Stimulated activated CD8-positive, alpha-beta memory T cell treated with anti-CD3 and anti-CD28 coated beads, Interleukin-15, amount 100 ng/mL, for 24 hours (primary cell): ENCODE measurements at places on chromosomes 4 and X.

DNA sequence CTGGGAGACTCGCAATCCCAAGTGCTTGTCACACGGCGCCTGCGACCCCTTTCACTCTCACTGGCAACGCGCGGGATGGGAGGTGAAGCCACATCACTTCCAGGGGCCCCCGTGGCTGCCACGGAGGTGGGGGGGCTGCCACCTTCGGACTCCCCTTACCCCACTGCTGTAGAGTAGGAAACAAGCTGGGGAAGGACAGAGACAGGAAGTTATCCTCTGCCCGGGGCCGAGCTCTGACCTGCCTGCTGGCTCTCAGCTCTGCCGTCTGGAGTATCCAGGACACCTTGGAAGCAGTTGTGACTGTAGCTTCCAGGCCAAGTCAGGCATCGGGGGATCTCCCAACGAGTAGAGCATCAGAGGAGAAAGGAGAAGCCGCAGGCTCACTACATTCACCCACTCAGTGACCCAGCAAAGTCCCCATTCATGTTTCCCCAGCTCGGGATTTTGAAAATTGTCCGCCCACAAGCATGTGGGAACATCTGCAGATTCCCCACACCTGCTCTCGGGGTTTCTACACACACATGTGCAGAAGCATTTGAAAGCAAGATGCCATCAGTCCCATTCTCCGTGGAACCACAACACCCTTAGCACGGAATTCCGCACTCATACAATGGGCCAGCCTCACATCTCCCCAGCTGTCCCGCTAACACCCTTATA lies 10.8 kb downstream of the PDZD4 start:
- DNase-seq = no peak

DNA sequence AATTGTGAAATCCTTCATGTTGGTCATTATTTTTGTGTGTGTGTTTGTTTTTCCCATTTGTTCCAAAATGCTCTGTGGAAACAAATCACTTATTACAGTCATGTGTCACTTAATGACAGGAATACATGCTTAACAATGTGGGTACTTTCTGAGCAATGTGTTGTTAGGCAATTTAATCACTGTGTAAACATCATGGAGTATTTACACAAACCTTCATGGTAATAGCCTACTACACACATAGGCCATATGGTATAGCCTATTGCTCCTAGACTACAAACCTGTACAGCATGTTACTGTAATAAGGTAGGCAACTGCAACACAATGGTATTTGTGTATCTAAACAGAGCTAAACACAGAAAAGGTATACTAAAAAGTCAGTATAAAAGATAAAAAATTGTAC lies 388.9 kb upstream of the PPP1R2C start:
- no peak for DNase-seq

DNA sequence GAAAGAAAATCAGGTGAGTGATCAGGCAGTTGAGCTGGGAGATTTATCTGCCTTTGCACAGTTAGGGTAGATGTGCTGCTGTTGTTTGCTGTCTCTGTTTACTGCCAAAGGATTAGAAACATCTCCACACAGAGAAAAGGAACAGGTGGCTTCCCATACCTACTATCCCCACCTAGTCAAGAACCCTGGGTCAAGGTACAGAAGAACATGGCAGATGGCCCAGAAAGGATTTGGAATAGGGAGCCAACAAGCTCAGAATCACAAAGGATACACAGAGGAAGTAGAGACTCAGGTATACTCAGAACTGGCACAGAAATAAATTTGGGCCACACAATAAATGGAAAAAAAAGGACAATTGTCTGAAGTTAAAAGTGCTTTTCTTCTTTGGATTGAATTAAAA lies 64.3 kb downstream of the TIGD2 start:
- no peak for DNase-seq

DNA sequence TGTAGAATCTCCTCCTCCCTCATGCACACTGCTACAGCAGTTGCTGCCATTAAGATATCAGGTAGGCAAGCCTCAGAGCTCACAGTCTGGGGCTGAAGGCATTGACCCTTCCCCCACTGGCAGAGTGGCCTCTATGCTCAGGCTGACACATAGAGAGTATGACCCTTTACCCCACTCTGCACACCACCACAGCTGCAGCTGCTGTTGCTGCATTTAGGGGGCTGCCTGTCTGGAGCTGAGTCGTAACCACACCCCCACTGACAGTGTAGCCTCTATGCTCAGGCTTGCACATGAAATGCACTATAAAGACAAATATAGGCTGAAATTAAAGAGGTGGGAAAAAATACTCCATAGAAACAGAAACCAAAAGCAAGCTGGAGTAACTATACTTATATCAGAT lies 289.3 kb upstream of the PABPC4L start:
- DNase-seq = no peak

DNA sequence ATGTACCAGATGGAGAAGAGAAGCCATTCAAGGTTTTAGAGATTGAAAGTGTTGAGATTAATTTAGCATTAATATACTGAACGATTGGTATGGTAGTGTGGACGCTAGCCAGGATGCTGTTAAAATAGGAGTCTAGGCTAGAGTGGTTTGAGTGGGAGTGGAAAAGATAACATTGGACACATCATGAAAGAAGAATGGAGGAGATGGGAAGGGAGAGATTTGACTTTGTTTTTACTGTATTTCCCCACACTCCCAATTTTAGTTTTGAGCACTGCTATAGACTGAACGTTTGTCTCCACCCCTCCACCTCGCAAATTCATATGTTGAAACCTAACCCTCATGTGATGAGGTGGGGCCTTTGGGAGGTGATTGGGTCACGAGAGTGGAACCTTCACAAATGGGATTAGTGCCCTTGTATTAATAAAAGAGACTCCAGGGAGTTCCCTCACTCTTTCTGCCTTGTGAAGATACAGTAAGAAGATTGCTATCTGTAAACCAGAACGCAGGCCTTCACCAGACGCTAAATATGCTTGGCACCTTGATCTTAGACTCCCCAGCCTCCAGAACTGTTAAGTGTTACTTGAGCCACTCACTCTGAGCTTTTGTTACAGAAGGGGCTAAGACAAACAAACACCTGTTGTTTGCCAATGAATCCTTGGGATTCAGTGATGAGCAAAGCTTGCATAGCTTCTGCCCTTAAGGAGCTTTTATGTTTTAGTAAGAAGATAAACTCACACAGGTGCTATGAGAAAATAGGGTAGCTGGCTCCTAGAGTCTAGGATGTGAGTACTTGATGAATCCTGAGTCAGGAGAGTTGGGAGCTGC lies 25.8 kb downstream of the USP9X start:
- DNase-seq = no peak

- no peak for DNase-seq
These were observed 200.4 kb downstream of the MAB21L2 start for GRCh38 chr4:150782311-150782710.

DNA sequence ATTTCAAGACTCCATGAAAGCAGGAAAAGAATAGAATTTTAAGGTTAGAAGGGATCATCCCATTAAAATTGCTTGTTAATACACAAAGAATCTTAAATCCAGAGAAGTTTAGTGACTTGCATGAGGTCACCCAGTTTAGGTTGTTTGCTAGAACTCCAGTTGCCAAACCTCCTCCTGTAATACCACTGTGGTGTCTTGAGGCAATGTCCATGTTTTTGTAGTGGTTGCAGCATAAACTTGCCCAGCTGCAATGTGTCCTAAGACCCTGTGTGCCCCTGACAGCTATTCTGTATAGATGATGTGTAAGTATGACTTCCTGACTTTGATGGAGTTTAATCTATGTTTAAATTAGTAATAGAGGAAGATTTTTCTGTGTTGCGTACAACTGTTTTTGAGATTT lies 6.3 kb downstream of the SFRP2 start:
- DNase-seq = no peak

GRCh38 chrX:7147413-7147977 lies at the start of gene STS:
Gene STS, plus strand, starts transcription at chrX:7147712. Its CDS starts 105,488 bp downstream, at chrX:7253200.
- peak; percentile 7 for DNase-seq

GRCh38 chr4:158871335-158871724 lies 102.5 kb downstream of the FNIP2 start:
- no peak for DNase-seq

DNA sequence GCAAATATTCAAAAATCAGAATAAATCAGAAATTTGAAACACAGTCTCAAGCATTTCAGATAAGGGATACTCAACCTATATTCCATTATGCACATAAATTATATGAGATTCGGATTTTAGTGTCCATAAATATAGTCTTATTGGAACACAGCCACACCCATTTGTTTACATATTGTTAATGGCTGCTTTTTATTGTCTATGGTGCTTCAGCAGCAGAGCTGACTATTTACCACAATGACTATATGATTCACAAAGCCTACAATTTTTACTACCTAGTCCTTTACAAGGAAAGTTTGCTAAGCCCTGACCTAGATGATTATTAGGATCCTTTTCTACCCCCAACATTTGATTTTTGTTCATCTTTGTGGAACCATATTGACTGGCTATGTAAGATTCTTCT lies 63.9 kb downstream of the IL1RAPL1 start:
- no peak for DNase-seq

- DNase-seq = no peak
These were observed 648.7 kb upstream of the DIPK2B start for GRCh38 chrX:45849261-45849862.

GRCh38 chr4:80092088-80092487 lies 19.1 kb upstream of the ANTXR2 start:
- no peak for DNase-seq

GRCh38 chr4:2793586-2794485 lies 951 bp downstream of the SH3BP2 start:
- no peak for DNase-seq

GRCh38 chr4:158624889-158625478 lies 46.7 kb downstream of the C4orf46 start:
- DNase-seq = no peak

GRCh38 chr4:4402966-4403365 lies 16.1 kb downstream of the NSG1 start:
- DNase-seq = no peak

DNA sequence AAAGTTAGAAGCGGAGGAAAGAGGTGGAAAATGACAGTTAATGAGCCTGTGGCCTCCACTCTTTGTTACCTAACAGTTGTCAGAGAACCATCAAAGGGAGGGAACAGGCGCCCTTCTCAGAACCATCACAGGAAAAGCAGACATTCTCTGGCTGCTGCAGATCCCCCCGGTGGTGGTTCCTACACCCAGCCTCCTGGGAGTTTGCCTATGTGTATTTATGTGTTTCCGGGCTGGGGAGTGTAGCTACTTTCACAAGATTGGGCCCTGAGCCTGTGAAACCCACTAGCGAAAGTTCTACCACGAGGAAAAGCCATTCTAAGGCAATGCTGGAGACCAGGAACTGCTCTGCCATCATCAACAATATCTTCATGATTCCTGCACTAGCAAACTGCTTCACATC lies 52.7 kb upstream of the BCOR start:
- no peak for DNase-seq

DNA sequence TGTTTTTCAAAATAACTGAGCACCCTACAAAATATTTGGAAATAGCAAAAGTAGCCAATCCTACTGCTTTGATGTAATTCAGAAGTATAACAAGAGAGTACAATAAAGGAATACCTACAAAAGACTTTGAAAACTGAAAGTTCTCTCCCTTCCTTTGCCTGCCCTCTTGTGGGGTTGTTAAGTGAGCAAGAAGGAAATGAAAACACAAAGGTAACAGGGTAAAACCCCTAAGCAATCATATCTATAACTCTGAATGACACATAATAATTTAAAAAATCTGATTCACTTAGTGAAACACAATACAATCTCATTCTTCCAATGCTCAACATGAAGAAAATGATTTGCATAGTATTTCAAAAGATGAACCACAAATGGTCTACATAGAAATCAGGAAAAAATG lies 98.2 kb downstream of the FRYL start:
- no peak for DNase-seq

- no peak for DNase-seq
These were observed 706 bp downstream of the CHIC1 start for GRCh38 chrX:73563738-73564068.

DNA sequence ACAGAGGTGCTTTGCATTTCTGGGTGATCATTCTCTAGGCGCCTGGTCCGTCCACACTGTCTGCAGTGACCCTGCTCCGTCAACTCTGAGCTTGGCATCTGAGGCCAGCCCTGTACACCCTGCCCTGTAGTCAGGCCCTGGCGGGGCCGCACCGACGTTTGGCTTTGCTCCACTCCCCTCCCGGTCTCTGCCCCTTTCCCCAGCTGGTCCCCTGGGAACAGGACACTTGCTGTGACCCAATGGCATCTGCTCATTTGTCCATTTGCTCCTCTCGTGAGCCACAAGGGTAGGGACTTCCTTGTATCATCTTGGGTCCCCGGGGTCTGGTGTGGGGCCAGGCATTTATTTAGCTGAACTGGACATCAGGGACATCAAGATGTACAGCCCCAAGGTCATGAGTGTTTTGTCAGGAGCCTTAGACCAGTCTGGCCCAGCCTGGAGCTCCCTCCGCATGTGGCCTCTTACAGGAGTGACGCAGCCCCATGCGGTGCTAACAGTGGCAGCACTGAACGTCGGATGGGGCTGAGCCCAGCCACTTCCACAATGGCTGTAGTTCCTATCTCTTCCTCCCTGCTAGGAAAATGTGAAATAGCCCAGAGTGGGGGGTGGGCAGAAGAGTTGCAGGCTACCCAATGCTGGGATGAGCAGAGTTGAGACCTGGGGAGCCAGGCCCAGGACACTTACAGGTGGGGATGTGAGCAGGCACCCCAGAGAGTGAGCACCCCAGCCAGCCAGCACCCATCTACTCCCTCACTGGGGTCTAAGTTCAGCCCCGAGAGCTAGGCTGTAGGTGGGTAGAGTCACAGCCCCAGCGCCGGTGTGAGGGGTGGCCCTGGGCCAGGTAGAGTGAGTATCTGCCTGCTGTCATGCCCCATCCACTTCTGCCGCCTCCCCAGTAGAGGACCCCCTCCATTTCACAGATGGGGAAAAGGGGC lies 2.0 kb upstream of the SH3BP2 start:
- no peak for DNase-seq

GRCh38 chr4:182235021-182235795 lies 8.0 kb upstream of the TENM3 start:
- DNase-seq = no peak

DNA sequence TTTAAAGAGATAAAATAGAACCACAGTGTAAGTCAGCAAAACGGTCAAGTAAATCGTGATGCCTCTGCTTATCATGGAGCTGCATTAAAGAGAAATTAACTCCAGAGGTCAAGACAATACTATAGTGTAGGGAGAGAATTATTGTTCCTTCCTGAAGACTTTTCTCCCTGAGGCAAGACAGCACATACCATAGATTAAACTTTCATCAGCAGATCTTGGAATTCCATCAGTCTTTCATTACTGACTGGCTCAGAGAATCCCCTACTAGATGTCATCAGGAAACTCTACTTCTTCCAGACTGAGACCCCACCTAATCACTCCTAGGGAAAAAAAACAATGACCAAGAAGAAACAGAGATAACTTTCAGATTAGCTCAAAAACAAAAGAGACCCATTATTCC lies 131.3 kb downstream of the NSUN7 start:
- no peak for DNase-seq

- no peak for DNase-seq
These were observed 41.8 kb downstream of the GASK1B start for GRCh38 chr4:158131027-158131426.

GRCh38 chr4:174537634-174538033 lies 15.3 kb upstream of the HPGD start:
- no peak for DNase-seq

- DNase-seq = no peak
These were observed 617.7 kb upstream of the GRIA3 start for GRCh38 chrX:122566401-122566800.

- no peak for DNase-seq
These were observed 52.6 kb downstream of the OSTC start for GRCh38 chr4:108702960-108703359.
